ENCODE measurements at places on chromosomes 5 and 9.
A peak's percentile ranks its signal among the peaks of the same experiment; 100 is the strongest.

- no peak for DNase-seq
These were observed 3.2 kb downstream of the OTP start for GRCh38 chr5:77635067-77635916.

GRCh38 chr9:5872511-5872910 is 18.2 kb upstream of the MLANA start:
- DNase-seq = peak; percentile 30

DNA sequence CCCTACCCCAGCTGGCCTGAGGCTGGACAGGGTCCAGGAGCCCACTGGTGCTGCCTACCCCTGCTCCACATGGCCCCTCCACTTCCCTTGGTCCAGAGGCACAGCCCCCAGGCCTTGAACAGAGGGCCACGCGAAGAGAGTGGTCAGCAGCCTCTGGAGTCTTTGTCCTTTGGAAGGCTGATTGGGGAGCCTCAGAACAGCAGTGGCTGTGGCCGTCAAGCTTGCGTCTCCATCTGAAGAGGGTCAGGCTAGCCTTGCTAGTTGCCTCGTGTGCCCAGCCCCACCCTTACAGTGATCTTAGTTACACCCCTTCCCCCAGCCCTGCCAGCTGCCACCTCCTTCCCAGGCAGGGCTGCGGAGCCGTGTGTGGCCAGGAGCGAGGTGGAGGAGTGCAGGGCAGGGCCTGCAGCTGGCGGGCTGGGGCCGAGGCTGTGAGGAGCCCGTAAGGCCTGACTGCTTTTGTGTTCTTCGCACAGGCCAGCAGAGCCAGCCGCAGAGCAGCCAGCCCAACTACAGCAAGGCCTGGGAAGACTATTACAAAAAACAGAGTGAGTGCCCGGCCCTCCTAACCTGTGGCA is 30.1 kb upstream of the PRDM12 start:
- DNase-seq = no peak

DNA sequence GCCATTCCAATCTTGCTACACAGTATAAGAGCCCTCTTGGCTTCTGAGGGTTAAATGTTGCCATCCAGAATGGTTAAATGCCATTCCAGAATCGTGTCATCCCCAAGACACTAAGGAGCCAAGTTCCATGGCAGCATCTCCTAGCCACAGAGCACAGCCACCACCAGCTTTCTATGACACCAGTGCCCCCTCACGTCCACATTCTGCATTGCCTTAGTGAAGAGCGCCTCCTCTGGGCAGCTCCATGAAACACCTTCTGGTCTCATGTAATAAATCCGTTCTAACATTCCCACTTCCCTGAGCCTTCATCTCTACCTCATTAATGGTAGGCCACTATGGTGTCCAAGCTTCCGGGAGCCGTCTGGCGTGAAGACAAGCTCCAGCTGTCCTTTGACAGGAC is 12.4 kb downstream of the CBY3 start:
- DNase-seq = peak; percentile 26

- peak; percentile 69 for DNase-seq
These were observed 155.5 kb upstream of the NMUR2 start for GRCh38 chr5:152560512-152561137.

DNA sequence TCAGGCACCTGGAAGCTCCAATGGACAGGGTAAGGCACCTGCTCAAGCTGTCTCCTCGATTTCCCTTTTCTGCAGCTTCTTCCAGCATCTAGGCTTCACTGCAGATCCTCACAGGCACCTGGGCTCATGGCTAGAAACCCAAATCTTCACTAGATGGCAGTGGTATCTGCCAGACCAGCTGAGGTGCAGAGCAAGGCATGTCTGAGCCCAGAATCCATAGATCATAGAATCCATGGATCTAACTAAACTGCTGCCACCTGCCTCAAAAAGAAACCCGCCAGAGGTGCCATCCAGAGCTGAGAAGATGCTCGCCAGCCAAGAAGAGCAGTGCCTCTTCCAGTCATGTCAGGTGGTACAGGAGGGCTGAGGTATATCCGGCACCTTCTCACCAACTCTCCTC is 6.9 kb downstream of the SHC3 start:
- no peak for DNase-seq

- DNase-seq = no peak
These were observed 108.6 kb downstream of the KLHL3 start for GRCh38 chr5:137627293-137627692.

DNA sequence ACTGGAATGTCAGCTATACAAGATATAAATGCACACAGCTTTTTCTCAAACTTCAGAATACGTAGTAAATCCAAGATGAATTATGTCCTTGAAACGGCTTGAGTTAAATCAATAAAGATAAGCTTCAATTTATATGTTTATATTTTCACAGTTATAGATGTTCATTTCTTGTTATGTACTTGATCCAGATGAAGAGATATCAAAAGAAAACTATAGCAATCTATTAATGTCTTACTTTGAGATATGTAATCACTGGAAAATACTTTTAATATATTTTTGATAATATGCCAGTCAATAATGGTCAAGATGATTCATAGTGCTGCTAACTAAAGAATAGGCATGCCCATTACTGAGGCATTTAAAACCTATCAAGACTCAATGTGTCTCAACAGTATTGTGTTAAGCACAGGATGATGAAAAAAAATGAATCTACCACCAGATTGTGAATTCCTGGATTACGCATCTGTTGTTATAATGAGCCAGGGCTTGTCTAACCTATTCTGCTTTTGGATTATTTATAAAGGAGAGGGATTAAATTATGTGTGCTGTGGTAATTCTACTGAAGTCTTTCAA is 372.6 kb upstream of the PRR16 start:
- no peak for DNase-seq

DNA sequence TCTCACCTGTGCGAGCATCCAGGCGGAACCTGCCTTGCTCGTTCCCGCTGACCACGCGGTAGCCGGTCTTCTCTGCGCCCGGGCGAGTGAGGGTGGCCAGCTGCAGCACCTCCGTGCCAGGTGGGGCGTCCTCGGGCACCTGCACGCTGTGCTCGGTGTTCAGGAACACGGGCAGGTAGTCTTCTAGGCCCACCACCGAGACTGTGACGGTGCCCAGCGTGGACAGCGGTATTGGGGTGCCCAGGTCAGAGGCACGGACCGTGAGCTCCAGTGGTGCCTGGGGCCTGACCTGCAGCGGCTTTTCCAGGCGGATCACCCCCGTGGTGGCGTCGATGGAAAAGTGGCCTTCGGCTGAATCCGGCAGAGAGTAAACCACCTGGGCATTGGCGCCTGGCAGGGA is 59.5 kb downstream of the FAT2 start:
- DNase-seq = no peak

DNA sequence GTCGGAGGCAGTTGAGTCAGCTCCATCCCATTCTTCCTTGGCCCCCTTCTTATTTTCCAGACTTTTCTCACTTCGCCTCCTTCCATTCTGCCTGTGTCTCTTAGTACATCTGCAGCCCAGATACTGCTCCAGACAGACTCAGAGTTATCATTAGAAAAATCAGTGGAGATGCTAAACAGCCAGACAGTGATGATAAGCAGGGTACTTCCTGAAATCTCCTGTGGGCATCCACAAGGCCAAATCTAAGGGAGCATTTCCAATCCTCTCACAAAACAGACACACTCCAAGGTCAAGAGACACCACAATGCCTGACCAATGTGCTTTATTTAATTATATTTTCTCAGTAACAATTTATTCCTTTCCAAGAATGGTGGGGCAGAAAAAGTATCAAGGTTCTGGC is 14.5 kb upstream of the RLN1 start:
- no peak for DNase-seq

- DNase-seq = no peak
These were observed 175.8 kb downstream of the WDR70 start for GRCh38 chr5:37554938-37555337.
